Right ventricle myocardium inferior (tissue), 1 donor: ENCODE measurements at places on chromosomes 16 and 17.

GRCh38 chr16:27851586-27851985 is 211.9 kb downstream of the GSG1L start:
- no peak for DNase-seq

DNA sequence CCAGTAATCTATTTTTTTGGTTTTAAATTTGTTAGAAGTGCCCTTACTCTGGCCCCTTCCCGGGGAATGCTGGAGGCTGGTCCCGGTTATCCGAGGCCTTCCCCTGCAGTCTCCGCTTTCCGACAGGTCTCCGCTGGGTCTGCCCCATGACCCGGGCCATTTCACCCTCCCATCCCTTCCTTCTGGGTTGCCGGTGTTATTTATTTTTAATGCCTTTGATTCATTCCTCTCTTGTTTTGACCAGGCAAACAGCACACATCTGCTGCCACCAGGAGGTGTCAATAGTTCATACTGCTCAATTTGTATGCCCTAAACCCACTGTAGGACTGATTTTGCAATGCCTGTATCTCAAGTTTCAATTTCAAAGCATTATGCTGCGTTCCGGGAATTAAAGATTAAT is 113.2 kb upstream of the IRX5 start:
- DNase-seq, result no peak

DNA sequence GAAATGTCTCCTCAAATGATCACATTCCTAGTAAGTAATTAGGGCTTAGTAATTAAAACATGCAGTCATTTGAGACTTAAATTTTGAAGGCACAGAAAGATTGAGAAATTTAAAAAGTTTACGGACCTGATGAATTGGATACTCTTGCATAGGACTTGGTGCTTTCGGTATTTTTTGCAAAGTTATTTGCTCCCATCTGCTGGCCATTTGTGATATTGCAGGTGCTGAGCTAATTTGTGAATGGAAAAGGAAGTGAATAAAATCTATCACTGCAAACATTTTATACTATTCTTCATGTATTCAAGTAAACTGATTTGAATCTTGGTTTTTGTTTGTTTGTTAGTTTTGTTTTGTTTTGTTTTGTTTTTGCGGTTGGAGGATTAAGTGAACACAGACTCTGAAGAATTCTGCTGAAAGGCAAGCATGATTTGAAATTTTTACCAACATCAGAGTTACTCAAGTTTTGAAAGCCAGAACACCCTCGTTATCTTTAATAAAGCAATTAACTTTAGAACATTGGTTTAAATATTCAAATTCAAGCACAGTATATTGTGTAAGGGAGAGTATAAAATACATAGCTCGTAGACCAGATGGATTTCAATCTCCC is 689.5 kb upstream of the RBFOX1 start:
- no peak for DNase-seq

DNA sequence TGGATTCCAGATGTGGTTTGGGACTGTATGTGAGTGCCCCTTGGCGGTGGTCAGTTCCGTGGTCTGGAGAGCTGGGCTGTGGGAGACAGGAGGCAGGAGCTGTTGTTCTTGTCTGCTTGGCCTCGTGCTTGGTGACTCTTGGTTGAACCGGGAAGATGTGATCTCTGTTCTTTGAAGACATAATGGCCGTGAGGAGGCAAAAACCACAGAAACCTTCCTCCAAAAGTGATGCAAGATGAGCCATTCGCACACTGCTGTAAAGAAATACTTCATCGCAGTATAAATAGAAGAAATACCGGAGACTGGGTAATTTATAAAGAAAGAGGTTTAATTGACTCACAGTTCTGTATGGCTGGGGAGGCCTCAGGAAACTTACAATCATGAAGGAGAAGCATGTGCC is 128.8 kb downstream of the RAP1GAP2 start:
- DNase-seq, result no peak

DNA sequence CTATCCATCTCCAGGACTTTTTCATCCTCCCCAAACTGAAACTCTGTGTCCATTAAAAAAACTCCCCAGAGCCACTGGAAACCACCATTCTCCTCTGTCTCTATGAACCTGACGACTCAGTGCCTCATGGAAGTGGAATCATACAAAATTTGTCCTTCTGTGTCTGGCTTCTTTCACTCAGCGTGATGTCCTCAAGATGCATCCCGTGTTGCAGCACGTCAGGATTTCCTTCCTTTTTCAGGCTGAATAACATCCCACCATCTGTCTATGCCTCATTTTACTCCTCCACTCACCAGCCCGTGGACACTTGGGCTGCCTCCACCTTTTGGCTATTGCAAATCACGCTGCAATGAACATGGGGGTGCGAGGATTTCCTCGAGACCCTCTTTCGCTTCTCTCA is 12.6 kb upstream of the ALDH3A1 start:
- no peak for DNase-seq

GRCh38 chr17:32491371-32492263 is 4.8 kb downstream of the CDK5R1 start:
- no peak for DNase-seq

DNA sequence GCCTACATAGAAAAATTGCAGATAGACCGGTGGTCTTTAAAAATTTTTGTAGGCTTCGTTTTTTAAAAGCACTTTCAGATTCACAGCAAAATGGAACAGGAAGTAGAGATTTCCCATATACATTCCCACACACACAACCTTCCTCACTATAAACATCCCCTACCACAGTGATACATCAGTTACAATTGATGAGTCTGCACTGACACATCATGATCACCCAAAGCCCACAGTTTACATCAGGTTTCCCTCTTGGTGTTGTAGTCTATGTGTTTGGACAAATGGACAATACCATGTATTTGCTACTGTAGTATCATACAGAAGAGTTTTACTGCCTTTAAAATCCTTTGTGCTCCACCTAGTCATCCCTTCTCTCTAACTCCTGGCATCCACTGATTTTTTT is 113.9 kb upstream of the ADAMTS18 start:
- DNase-seq, result no peak

DNA sequence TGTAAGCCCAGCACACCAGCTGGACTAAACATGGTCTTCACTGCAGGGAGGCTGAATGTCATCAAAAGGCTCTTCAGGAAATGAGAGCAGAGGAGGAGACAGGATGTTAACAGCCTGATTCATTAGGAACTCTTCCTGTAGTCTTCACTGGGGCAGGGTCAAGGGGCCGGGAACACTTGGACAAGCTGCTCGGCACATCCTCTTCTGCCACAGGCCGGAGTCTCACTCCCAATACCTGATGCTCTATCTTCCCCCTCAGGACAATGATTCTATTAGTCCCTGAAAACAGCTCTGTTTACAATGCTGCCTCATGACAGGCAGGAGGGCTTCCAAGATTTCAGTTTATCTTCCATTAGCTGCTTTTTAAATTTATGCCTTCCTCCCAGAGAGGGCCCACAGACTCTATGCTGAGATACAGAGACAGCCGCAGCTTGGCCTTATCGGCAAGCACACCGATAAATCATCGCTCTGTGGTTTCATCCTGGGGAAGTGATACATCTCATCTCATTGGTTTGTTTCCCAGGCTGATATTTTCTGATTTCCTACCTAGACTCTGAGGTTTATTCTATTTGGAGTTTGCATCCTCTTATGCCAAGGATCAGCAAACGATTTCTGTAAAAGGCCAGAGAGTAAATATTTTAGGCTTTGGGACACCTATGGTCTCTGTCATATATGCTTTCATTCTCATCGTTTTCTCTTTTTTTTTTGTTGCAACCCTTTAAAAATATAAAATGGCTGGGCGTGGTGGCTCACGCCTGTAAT is 214.0 kb upstream of the ASIC2 start:
- DNase-seq, result no peak

DNA sequence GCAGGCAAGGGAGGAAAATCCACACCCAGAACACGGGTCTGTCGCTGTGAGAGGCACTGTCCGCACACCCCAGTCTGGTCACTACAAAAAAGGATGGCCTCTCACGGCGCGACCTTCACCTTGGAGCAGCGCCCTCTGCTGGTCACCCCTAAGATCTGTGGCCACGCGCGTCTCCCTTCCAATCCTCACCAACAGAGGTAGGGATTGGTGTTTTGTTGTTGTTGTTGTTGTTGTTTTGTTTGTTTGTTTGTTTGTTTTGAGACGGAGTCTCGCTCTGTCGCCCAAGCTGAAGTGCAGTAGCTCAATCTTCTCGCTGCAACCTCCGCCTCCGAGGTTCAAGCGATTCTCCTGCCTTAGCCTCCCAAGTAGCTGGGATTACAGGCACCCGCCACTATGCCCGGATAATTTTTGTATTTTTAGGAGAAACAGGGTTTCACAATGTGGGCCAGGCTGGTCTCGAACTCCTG is 15.0 kb upstream of the C17orf58 start:
- DNase-seq, result peak; percentile 82

- no peak for DNase-seq
These were observed 96.2 kb downstream of the SSH2 start for GRCh38 chr17:29833801-29834200.

- no peak for DNase-seq
These were observed 19.0 kb upstream of the LHX1 start for GRCh38 chr17:36918211-36918691.

DNA sequence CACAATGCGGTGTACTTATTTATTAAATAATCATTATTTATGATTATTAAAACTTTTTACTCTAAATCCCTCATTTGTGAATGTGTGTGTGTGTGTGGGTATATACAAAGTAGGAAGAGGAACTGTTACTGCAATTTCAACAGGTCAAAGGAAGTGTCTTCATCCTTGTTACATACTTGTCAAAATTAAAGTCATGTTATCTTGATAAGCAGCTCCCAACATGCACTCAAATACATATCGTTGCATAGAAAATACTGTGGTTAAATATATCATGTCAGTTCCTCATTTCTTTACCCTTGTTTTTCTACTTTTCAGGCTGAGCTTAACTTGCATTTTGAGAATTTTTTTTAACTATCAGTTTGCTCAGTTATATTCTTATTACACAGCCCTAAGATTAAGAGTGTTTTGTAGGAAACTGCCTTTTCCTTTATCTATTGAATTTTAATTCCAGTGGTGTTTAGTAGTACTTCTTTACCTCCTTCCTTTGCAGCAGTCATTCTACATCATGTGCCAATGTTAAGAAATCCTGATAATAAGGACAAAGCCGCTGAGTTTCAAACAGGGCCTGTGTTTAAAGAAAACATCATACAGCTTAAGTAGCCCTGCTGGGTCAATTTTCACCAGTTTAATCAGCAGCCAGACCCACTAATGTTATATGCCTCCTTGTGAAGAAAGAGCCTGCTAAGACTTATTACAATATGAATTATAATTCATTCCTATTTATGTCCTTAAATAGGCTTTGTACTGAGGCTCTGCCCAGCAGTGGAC is 7.2 kb downstream of the EFCAB5 start:
- DNase-seq, result no peak

DNA sequence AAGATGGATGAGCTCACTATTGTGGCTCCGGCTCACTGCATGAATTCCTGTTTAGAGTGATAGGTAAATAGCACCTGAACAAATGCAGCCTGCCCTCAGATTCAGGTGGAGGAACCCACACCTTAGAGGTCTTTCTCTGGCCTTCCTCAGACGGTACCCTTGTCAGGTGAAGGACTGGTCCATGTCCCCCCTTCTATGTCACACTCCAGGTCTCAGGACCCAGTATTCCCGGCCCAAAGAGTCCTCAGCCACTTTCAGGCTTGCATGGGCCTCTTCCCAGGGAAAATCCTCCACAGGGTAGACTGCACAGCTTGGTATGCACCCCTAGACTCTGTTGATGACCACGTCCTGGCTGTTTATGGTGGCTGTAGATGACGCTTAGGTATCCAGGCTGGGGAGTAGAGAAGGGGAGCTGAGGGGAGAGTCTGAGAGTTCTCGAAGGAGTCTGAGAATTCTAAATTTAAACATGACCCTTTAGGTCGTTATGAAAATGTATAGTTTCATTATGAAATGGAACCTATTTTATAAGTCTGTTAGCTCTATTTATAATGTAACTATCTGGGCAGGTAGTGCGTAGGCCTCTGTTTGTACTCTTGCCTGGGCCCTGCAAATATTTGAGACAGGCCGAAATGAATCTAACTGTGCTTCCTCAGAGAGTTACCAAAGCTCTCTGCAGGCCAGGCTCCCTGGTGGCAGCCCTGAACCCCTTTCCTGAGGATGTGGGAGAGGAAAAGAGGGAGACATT is 32.5 kb upstream of the CCR7 start:
- no peak for DNase-seq

DNA sequence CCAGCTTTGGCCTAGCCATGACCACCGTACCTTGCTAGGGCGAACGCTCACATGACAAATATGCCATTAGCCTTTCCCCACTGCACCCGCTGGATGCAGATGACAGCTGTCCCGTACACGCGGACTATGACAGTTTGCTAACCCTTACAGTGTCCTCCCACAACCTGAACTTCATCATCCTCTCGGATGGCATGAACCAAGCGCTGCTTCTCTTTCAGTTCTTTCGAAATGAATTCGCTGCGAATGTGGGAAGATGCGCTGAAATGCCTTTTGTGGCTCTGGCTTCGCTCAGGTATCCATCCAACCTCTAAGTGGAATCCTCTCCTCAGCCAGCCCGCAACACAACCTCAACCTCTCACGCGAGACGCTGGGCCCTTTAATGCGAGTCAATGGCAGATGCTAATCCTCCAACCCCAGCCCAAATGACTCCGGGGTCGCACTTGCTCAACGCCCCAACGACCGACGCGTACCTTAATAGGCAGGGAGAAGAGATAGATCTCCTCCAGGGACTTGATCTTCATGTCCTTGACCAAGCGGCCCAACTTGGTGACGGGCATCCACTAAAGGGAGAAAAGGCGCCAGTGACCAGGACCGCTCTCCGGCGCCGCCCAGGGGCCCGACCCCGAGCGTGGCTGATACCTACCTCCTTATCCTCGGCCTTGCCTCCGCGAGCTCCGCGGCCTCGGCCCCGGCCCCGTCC is 670 bp downstream of the RPS2 start:
- DNase-seq, result no peak

DNA sequence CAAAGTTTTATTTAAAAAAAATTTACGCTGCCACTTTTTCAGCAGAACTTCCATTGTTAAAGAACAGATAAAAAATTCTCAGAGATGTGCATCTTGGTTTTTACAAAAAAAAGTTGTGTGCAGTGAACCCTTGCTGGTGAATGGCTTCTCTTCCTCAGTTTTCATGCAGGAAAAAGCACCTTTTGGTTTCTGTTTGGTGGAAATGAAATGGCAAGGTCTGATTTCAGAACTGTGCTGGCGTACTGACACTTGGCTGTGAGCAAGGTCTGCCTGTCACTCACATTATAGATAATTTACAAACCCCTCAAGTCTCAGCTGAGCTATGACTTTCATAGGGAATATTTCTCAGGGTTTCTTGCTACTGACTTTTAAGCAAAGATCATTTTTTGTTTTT is 5.7 kb upstream of the SALL1 start:
- DNase-seq, result no peak

- DNase-seq, result no peak
These were observed 145.7 kb upstream of the IRX3 start for GRCh38 chr16:54431997-54432896.

DNA sequence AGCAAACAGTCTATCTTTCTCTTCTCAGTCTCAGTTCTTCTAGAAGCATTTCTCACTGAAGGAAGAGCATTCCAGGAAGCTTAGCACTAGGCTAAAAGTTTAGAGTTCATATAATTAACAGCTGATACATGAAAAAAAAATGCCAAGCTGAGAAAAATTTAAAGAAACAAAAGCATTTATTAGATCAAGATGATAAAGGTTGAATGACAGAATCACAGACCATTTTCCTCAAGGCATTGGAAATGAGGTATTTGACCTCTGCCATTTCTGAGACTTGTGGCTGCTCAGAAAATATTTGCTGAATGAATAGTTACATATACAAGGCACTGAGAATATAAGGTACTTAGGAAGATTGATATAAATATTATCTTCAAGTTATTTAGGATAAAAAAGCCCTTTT is 901.6 kb upstream of the GOT2 start:
- no peak for DNase-seq
